ENCODE measurements at places on chromosomes 11 and 22.

DNA sequence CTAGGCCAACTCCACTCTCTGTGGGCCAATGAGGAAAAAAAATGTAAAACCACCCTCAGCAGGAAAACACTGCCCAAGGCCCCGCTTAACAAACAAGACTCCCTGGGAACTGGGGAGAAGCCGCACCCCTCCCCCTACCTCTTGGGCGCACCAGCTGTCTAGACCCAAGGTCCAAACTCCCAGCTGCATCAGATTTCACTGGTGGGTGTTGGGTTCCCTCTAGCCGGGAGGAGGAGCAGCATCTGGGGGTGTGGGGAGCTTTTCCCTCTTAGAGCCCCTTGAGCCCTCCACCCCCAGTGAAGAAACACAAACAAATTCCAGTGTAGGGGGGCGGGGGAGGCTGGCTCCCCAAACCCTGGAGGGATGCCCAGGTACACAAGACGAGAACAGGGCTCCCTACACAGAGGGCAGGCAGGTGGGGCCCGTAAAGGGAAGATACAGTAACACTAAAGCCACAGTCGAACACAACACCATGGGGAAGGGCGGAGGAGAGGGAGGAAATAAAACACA lies 64.9 kb downstream of the NECTIN1 start:
- DNase-seq = no peak

GRCh38 chr11:111912535-111912934 lies at the start of gene HSPB2:
HSPB2 (plus strand) TSS chr11:111912734; CDS start chr11:111912830, 96 bp downstream.
- DNase-seq = no peak

GRCh38 chr11:112519751-112520150 lies 259.1 kb upstream of the PLET1 start:
- no peak for DNase-seq

GRCh38 chr11:65315204-65315865 lies 669 bp downstream of the CDC42EP2 start:
- peak; percentile 81 for DNase-seq

DNA sequence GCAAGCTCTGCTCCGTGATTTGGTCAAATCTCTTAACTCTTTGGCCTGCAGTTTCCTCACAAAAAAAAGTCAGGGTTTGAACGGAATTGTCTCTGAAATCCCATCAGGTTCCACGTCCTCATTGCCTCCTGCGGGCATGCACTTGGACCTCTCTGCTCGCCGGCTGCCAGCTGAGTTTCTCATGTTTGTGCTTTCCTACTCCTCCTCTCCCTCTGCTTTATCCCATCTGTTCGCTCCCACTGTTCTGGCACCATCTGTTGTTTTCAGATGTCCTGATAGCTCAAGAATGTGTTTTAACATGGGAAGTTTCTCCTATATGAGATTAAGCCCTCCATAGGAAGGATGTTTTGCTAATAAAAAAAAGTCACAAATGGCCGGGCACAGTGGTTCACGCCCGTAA lies 49.4 kb upstream of the ARHGAP42 start:
- no peak for DNase-seq

DNA sequence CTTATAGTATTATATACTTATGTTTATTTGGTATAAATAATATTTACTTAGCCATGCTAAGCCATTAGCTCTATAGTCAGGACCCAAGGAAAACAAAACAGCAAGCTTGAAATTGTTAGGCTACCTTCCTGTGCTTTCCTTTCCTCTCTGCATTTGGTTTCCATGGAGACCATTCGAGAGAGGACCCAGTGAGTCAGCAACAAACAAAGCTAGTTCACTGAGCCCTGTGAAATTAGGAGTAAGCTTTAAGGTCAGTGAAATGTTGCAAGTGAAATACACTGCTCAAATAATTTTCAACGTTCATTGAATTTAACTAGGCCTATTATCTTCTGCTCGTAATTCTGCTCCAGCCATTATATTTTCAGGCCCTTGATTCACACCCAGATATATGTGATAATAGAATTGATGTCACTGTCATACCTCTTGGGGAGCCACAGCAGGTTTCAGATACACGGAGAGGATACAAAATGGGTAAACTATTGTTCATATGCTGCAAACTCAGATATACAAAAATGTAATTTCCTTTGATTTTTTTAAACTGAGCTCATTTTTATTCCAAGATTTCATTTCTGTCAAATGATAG lies 9.1 kb upstream of the OR10D3 start:
- no peak for DNase-seq

DNA sequence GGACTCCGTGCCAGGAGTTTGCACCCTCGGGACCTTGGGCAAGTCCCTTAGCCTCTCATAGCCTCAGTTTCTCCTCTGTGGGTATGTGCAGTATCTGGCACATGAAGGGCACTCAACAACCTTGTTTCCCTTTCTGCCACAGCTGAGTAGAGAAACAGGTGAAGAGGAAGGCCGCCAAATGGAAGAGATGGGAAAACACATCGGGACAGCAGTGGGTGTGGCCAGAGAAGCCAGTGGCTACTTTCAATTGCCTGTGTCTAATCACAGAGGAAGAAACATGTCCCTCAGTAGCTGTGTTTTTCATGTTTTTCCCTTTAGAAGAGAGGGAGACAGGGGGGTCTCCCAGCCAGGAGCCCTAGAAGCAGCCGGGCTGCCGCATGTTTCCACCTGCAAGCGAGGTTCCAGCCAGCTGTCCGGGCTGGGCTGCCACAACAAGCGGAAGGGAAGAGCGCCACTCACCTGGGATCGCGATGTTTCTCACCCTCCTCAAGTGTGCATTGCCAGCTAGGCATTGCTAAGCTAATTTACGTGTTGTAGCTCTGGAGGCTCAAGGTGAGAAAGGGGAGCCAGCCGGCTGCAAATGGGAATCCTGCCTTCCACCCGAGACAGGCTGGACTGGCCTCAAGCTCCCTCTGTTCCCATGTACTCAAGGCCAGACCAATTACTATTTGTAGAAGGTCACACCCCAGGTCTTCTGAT lies 16.7 kb downstream of the ASPHD2 start:
- DNase-seq = no peak

DNA sequence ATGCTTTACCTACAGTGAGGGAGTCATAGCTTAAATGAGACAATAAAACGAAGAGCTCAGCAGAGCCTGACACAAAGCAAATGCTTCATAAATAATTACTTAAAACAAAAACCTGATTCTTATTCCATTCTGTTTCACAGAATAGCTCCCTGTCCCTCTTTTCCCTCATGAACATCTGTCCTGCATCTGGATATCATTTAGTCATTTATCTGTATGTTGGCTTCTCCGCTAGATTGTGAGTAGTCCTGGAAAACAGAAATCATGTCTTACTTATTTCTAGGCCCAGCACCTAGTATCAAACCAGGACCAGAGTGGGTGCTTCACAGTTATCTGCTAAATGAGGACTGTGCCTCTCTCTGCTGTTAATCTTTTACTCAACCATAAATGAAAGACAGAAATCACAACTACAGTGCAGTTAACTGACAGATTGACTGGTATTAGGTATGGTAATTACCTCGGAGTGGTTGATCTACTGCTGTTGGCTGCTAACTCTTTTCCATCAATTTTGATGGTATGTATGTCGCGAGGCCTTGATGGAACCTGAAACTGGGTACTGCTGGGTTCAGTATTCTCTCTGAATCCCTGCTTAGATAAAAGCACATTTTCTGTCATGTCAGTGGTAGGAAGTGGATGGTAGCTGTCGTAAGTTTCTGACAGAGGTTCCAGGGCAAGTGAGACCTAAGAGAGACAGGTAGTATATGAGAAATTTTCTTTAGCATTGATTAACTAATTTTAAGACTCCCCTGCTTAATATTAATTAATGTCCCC lies 31.5 kb downstream of the C2CD3 start:
- no peak for DNase-seq

DNA sequence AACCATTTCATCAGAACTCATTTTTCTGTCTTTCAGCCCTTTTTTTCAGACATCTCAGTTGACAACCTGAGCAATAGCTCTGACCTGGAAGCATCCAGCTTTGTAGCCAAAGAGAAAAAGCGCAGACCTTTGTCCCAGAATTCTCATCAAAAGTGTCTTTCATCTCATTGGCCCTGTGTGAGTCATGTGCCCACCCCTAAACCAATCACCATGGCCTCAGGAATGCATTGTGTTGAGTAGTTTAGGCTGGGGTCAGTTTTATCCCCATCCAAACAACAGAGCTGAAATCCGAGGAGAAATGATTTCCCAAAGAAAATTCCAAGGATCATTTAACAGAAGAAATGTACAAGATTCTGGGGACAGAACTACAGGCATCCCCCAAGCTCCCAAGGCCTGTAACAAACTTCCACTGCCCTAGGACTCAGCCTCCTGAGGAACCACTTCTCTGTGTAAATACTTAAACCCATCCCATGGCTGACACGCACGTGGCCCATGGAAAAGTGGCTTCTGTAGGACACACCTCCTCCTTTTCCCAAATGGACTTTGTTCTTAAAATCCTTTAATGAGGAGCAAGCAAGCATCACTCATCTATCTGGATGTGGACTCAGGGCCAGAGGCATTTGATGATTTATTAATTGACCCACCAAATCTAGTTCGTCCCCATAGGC lies 429.0 kb downstream of the SOX6 start:
- DNase-seq = no peak

GRCh38 chr11:78954261-78954660 lies 379.6 kb upstream of the NARS2 start:
- no peak for DNase-seq

GRCh38 chr22:21939461-21939913 lies 13.2 kb downstream of the PPM1F start:
- no peak for DNase-seq

DNA sequence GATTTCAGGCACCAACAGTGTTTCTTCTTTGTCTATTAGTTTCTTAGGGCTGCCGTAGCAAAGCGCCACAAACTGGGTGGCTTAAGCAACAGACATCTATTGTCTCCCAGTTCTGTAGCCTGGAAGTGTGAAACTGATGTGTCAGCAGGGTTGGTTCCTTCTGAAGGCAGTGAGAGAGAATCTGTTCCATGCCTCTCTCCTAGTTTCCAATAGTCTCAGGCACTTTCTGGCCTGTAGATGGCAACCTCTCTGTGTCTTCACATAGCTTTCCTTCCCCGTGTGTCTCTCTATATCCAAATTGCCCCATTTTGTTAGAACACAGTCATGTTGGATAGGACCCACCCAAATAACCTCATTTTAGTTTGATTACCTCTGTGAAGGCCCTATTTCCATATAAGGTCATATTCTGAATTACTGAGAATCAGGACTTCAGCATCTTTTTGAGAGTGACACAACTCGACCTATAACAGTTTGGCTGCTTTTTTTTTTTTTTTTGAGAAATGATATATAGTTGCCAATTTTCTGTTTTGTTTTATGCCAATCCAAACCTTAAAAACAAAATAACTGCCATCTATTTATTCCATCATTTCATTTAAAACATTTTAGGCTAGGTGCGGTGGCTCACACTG lies 108.2 kb downstream of the SLC36A4 start:
- no peak for DNase-seq

- DNase-seq = no peak
Measured at GRCh38 chr11:102323542-102324251, 6.4 kb downstream of the BIRC3 start.

- no peak for DNase-seq
Measured at GRCh38 chr22:50298937-50299784, 8.3 kb downstream of the PLXNB2 start.

DNA sequence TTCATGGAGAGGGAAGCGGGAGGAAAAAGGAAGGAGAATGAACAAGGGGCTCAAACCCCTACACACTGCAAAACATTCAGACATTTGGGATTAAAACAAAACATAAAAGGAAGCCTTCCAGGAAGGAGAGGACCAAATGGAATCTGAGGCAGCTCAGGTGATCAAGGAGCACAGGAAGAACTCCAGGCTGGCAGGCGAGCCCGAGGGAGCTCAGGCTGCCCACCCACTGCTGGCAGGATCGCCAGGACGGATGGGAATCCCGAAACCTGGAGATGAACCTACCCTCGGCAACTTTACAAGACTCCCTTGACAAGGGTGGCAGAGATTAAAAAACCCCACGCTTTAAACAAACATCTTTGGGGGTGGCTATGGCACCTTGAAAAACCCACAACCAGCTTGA lies 5.0 kb upstream of the PYGM start:
- no peak for DNase-seq

GRCh38 chr22:27975381-27976013 lies 56.4 kb upstream of the PITPNB start:
- no peak for DNase-seq

- no peak for DNase-seq
Measured at GRCh38 chr22:37624017-37624365, 15.4 kb downstream of the GGA1 start.

DNA sequence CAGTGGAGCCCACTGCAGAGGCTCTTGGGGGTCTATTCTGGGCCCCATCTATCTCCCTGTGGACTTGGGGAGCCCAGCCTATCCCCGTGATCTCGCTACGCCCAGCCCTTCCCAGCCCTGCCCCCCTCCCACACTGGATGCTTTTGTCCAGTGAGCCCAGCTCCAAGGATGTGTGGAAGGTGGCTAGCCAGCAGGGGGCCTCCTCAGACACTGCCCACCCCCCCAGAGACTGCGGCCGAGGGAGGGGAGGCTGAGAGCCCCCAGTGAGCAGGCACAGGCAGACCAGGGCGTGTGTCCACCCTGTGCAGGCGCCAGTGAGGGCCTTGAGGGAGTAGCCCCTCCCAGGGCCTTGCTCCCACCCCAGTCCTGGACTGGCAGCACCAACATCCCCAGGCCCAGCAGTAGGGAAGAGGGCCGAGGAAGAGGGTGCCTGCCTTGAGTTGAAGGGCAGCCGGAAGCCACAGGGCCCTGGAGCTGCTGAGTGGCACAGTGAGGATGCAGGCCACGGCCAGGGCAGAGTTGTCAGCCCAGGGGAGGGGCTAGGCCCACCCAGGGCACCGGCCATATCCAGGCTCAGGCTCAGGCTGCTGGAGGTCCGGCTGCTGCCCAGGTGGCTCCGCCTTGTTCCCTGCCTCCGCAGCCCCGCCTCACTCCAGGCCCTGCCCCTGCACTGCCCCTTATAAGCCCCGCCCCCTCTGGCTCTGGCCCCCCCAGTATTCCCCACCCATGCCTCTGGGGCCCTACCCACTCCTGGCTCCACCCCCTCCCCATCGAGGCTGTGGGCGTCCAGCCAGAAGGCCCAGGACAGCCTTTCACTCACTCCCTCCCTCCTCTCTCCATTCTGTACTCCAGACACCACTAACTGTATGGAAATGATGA lies 28.0 kb downstream of the MOB2 start:
- no peak for DNase-seq

Measured in stimulated activated CD4-positive, alpha-beta T cell treated with anti-CD3 and anti-CD28 coated beads, Interleukin-2, amount 100 ng/mL, for 48 hours (primary cell).